Muscle of arm (tissue), 14 donors: ENCODE measurements at places on chromosomes 16 and 17. TPM values are rescaled to one million over a fixed set of nuclear protein-coding genes. Genes with fewer than 3 reads are reported as not detected.

- no peak for DNase-seq
Observed at GRCh38 chr17:1197379-1197778, 17.6 kb upstream of the ABR start.

GRCh38 chr16:1045310-1045992, 27.1 kb upstream of the SSTR5 start:
- no peak for DNase-seq

DNA sequence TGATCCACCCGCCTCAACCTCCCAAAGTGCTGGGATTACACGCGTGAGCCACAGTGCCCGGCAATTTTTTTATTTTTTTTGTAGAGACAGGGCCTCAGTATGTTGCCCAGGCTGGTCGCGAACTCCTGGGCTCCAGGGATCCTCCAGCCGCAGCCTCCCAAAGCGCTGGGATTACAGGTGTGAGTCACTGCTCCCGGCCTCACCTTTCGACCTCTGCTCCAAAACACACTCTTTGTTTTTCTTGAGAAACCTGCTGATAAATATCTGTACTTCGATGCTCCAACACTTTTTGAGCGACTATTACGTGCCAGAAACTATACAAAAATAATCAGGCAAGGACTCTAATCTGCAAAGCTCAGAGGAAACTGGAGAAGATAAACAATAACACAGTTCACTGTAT, 1.0 kb downstream of the MED1 start:
- no peak for DNase-seq

GRCh38 chr17:30161601-30162000, 45.0 kb downstream of the NSRP1 start:
- no peak for DNase-seq

GRCh38 chr16:57846078-57846697, 43.9 kb upstream of the KIFC3 start:
- DNase-seq = no peak

DNA sequence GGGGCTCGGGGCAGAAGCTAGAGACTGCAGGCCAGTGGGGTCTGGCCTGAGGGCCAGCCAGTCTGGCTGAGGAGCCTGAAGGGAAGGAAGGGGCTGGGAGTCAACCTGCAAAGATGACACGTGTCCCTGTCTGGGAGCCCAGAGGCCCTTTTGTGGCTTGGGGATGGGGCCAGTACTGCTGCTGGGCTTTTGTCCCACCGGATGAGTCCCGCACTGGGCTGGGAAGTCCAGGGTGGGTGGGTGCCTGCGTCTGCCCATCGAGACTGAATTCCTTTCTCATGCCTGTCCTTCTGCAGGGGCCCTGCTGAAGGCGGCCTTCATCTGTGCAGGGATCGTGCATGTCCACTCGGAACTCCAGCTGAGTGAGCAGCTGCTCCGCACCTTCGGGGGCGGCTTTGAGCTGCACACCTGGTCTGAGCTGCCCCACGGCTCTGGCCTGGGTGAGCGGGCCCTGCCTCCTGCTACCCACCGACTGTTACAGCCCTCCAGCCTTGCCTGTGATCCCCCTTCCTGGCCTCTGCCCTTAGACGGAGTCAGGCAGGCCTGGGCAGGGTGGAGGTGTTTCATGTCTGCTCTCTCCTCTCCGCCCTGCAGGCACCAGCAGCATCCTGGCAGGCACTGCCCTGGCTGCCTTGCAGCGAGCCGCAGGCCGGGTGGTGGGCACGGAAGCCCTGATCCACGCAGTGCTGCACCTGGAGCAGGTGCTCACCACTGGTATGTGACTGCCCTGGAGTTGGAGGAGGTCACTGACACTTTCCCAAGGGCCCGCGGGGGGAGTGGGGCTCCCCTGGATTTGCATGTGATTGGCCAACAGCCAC, 20.9 kb downstream of the FCSK start:
- DNase-seq = no peak

- no peak for DNase-seq
Observed at GRCh38 chr17:7646457-7646856, 4.3 kb upstream of the ATP1B2 start.

DNA sequence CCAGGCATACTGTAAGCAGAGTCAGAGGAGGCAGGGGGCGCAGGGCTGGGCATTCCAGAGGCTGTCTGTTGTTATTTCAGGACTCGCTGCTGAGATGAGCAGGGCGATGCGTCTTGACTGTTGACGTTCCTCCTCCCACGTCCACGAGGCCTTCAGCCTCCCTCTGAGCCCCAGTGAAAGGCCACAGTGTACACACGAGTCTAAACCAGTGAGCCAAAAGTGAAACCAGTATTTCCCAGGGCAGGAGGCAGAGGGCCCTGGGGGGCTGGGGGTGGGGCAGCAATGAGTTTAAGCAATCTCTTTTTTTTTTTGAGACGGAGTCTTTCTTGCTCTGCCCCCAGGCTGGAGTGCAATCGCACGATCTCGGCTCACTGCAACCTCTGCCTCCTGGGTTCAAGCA, 21.5 kb downstream of the SMTNL2 start:
- DNase-seq = no peak

DNA sequence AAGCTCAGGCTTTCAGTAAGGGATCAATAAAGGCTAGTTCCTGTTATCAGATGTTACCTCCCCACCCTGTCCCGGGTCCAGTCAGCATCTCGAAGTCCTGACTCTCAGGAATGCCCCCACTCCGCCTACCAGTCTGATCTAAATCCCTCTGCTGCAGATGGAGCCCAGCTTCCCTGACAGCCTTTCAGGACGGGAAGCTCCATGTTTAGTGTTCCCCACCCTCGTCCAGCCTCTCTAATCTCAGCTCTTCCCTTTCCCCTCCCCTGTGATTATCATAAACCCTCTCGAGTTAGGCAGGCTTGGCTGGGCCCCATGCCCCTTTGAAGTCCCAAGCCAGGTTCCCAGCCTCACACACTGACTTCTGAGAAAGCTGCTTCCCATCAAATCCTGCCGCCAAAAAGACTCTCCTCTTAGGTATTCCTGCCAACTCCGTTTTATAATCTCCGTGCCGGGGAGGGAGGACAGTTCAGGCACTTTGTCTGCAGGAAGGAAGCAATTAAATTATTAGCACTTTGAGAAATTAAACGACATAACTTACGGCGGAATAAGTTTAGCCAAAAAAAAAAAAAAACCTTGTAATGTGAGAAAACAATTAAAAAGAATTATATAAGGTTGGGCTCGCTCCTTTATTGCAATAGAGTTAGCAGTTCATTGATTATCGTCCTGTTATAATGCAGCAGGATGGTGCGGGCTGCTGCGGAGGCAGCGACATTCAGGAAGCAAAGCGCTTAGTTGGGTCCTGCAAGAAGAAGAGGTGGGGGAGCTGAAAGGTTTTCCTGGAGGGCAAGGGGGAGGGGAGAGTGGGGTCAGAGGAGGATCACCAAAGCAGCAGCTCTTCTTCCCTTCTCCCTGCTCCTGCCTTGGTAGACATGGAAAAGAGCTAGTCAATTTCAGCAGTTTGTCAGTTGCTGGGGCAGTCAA, 16.8 kb upstream of the ETV4 start:
- no peak for DNase-seq

- no peak for DNase-seq
Observed at GRCh38 chr16:17529982-17530760, 59.4 kb upstream of the XYLT1 start.

- peak; percentile 76 for DNase-seq
Observed at GRCh38 chr16:76835339-76835738, 355.7 kb upstream of the MON1B start.

- DNase-seq = no peak
Observed at GRCh38 chr16:70661918-70662641, 15.7 kb downstream of the IL34 start.

DNA sequence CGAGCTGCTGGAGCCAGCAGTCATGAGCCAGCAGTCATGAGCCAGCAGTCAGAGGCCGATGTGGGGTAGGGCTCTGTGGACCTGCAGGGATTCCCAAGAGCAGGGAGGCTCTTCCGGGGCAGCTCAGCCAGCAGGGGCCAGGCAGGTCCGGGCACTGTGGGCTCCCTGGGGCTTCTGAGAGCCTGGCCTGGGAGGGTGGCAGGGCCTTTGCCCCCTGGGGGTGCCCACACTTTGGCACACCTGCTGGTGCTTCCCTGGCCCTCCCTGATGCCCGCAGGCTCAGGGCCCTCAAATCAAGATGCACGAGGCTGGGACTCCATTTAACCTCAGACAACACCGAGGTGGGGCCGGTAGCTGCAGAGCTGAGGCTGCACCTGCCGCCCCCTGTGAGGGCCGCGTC, 18.1 kb downstream of the SOX8 start:
- DNase-seq = no peak

- DNase-seq = no peak
Observed at GRCh38 chr16:49431040-49431439, 57.4 kb downstream of the C16orf78 start.

GRCh38 chr17:47948706-47949196, 7.4 kb downstream of the PNPO start:
- no peak for DNase-seq

GRCh38 chr16:50011707-50012106, 13.3 kb upstream of the CNEP1R1 start:
- no peak for DNase-seq

DNA sequence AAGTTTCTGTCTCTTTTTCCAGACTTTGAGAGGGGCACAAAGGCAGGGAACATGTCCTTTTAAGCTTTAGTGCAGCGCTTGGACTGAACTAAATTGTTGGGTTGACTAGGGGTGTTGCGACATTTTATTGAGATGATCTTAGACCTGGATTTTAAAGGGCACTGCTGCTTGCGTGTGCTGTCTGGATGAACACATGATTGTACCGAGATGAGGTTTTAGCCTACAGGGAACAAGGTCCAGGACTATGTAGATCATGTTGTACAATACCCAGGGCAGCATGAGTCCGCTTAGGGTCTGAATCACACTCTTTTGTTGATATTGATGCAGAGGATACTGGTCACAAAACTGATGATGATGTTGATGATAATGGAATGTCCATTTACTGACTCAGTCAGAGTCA, 5.2 kb upstream of the RGS9 start:
- no peak for DNase-seq

GRCh38 chr17:40926341-40926740, 11.1 kb downstream of the KRT23 start:
- DNase-seq = no peak

- DNase-seq = no peak
Observed at GRCh38 chr17:70320673-70321345, 151.5 kb downstream of the KCNJ2 start.

GRCh38 chr17:19508577-19508867, 25.1 kb upstream of the SLC47A1 start:
- no peak for DNase-seq

DNA sequence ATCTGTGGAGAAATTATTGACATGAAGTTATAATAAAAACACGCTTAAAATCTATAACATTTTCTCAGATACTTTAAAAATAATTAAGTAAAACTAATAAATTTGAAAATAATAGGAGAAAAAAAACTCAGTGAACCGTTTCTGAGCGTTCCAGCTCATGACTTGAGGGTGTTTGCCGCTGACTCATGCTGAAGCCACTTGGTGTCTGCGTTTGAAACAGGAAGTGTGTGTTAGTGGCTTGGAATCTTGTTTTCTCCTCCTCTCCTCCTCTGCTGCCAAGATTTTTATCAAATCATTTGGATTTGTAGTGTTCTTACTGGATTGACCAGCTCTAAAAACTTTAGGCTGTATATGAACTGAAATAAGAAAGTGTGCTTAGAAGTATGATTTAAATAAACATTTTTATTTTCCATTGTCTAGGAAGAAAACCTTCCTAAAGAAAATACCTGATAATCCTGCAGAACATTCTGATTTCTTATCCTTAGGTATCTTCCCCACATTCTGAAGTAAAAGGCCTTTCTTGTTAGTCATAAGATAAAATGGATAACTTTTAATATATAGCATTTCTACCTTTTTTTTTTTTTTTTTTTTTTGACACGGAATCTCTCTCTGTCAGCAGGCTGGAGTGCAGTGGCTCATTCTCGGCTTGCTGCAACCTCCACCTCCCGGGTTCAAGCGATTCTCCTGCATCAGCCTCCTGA, 30.8 kb downstream of the USP10 start:
- peak; percentile 60 for DNase-seq

GRCh38 chr16:79599837-79600637, 500 bp downstream of the MAF start:
- peak; percentile 78 for DNase-seq

DNA sequence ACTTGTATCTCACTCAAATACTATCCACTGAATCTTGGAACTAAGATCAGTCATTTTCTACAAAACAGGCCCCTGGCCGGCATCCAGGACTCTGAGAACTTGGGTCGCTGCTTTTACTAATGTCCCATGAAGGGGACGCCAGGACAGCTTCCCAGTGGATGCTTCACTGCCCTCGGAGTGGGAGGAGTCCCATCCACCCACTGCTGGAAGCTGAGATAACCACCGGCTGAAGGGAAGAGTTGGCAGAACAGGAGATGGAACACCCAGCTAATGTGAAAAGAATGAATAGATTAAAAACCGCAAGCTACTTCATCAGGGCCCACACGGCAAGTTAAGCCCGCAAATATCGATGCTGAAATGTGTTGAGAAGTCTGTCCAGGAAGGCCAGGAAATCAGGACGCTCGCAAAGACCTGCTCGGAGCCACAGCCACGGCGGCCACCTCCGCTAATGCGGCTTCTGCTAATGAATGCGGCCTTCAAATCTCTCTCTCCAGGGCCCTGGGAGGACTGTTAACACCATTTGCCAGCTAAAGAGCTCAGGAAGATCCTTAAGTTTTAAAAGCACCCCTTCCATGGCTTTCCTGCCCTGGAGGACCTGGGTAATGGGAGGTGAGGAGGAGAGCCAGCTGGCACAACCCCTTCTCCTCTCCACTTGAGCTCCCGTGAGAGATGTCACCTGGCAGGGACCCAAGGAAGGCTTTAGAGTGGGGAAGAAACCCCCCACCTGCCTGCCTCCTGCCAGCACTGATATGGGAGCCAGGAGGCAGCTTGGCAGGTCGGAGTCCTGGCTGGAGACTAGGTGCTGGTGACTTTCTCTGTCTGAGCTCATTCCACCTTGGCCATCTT, 226.6 kb upstream of the RPL38 start:
- no peak for DNase-seq

GRCh38 chr16:983044-984030, 1.8 kb downstream of the SOX8 start:
- no peak for DNase-seq

The SEPTIN12 gene
- not detected for polyA plus RNA-seq

The FBXO39 gene
- polyA plus RNA-seq = not detected

The DHRS7C gene
- polyA plus RNA-seq = 100 TPM

The CD300H gene
- polyA plus RNA-seq = 0.37 TPM

The PLCD3 gene
- polyA plus RNA-seq = 21.4 TPM

The PIP4K2B gene
- 72.2 TPM for polyA plus RNA-seq

The BCO1 gene
- 0.10 TPM for polyA plus RNA-seq

The HOXB2 gene
- polyA plus RNA-seq = 11.9 TPM

The CMTM4 gene
- not detected for polyA plus RNA-seq

The C17orf58 gene
- 20.6 TPM for polyA plus RNA-seq
